Omental fat pad (tissue), 4 donors: ENCODE measurements at places on chromosomes 6 and 20.

GRCh38 chr6:145561095-145562072 lies 173.9 kb downstream of the EPM2A start:
- DNase-seq = no peak

DNA sequence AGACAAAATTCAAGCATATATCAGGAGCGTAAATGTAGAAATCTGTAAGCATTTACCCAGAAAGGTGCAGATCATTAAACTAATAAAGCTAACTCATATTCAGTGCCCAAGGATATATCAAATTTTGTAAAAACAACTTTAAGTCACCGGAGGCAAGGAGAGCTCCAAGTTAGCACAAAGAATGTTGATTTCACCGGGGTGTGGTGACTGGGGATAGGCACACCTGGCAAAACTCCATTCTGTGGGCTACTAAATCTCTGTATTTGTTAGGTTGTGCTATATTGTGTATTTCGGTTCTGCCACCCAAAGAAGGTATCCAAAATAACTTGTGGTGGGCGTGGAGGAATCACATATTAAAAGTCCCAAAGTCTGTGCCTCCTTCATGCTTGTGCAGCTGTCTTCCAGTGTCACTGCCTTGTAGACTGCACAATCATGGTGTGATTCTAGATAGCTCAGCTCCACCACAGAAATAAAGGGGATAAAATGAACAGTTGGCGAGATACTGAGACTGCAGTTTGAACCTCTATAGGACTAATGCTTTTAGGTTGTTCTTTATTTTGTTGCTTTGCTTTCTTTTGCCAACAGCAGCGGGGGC lies 111.6 kb downstream of the GMDS start:
- no peak for DNase-seq

GRCh38 chr6:32954986-32955802 lies 2.3 kb upstream of the HLA-DMA start:
- DNase-seq = no peak

DNA sequence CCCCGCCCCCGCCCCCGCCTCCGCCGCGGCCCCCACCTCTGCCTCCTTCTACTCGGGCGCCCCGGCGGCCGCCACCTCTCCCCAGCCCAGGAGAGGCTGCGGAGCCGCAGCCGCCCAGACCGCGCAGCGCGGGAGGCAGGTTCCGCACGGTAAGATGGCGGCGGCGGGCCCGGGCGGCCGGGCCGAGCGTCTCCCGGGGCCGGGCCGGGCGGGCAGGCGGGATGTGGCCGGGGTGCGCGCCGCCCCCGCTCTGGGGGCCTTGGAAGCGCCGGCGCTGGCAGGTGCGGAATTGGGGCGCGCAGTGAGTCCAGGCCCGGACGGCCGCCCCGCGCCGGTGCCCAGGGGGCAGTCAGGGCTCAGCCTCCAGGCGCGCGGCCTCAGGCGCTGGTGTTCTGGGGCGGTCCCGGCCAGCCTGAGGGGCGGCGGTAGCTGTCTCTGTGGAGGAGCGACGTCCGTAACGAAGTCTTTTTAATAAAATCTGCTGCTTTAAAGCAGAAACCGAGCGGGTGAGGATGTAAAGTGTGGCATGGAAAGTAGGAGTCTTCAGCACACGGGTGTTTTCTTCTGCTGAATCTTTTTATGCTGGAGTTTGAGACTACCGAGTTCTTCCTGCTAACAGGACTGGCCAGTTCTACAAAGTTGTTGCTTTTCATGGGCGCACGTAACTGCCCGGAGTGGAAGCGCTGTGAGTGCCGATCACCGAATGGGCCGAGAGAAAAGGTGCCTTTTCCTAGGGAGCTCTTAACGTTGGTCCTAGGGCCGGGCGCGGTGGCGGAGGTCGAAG lies at the start of gene GID8:
GID8 (plus strand) TSS at position 43 of the 784 bp plus-strand sequence. CDS start 3,356 bp downstream, outside the sequence.
- DNase-seq = no peak

- DNase-seq = no peak
Measured at GRCh38 chr6:21213492-21213891, 380.1 kb upstream of the SOX4 start.

- no peak for DNase-seq
Measured at GRCh38 chr20:18395544-18395943, 71.3 kb downstream of the DZANK1 start.

DNA sequence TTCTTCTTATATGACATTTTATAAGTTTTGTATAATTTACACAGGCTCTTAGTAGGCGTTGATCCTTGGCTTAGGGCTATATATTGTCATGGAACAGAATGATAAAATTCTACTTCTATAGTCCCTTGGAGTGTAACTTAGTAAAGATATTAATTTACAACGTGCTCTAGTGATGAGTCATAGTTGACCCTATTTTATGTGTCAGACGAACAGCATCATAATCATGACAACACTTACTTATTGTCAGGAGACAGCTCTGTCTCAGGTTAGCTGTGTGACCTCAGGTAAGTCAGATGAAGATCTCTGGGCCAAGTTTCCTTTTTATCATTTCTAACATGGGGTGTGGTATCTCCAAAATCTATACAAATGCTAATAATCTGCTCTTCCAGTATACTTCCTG lies 473.5 kb downstream of the UTRN start:
- no peak for DNase-seq

GRCh38 chr6:153852481-153852880 lies 186.6 kb upstream of the OPRM1 start:
- no peak for DNase-seq

DNA sequence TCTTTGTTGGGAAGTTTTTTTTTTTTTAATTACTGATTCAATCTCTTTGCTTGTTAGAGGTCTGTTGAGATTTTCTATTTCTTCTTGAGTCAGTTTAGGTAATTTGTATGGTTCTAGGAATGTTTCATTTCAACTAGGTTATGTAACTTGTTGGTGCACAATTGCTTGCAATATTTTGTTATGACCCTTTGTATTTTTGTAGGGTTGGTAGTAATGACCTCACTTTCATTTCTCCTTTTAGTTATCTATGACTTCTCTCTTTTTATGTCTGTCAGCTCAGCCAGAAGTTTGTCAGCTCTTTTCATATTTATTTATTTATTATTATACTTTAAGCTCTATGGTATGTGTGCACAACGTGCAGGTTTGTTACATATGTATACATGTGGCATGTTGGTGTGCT lies 51.1 kb upstream of the SLC24A3 start:
- no peak for DNase-seq

DNA sequence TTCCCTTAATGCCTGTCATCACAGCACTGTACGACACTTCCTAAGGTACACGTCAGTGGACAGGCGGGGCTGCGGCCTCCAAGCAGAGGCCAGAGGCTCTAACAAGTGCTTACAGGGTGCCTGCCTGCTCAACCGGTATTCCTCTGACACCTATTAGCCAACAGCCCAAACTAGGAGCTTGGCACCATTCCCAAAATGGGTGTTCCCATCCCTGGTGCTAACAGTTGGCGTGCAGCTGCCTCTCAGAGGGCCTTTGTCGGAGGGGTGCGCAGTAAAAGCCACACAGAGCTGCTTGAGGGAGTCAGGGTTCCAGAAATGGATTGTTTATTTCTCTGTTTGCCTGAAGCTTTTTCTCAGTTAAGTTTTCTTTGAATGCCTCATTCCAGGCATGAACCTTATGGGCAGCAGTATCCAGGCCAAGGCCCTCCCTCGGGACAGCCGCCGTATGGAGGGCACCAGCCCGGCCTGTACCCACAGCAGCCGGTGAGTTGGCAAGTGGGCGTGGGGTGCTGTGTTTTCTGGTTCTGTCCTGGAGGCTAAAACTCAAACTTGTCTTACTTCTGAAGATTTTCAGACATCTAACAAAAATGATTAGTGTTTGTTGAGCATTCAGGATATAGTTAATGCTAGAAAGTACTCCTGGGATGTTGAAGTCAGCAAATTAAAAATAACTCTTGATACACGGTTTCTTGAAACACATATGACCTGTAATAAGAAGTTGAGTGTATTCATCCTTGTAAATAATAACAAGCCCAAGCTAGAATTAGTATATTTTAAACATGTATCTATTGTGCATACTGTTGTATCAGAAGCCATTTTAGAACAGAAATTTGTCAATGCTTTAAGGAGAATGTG lies 124.7 kb downstream of the TMEM242 start:
- DNase-seq = no peak

- no peak for DNase-seq
Measured at GRCh38 chr20:34175879-34176278, 63.8 kb upstream of the EIF2S2 start.

DNA sequence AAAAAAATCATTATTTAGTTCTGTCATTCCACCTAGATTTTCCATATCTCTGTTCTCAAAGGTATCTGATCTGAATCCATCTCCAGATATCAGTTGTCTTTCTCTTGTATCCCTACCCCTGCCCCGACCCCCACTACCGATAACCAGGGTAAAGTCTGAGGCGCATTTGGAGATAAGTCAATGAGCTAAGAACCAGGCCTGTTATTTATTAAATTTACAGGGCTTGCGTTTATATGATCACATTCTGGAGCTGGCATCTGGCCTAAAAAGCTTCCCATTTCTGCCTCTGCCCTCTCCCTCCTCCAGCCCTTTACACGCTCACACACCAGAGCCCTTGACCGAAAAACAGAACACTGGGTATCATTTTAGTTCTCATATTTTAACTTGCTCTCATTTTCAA lies 144.7 kb downstream of the ALDH8A1 start:
- no peak for DNase-seq

DNA sequence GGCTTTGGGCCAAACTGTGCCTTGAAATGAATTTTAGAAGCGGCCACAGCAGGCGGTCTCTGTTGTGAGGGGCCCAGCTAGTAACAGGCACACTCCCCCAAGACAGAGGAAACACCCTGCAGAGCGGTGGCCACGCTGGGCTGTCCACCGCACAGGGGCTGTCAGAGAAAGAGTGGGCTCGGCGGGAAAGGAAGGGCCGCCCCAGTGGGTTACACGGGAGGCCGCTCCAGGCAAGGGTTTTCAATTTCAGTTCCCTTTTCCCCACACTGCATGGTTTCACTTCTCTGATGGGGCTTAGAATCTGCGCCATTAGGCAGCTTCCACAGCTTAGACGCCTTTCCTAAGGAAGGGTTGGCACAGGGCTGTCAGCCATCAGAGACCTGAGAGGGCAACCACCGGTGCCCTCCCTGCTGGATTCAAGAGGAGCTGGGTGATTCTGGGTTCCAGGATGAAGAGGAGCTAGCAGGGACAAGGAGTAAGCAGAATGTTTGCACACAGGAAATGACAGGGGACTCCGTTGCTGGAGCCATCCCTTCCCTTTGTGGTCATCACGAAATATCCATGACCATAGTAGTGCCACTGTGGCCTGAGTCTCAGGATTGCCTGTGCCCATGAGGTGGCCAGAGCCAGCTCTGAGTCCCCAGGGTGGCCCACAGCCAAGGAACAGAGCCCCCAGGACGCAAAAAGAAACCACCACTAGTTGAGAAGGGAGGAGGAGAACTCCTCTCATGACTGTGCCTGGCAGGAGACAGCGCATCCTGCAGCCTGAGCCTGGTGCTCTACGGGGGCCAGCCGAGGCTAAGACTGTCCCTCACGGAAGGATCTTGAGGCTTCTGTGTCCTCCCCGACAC lies 282.7 kb downstream of the NRN1 start:
- DNase-seq = no peak

DNA sequence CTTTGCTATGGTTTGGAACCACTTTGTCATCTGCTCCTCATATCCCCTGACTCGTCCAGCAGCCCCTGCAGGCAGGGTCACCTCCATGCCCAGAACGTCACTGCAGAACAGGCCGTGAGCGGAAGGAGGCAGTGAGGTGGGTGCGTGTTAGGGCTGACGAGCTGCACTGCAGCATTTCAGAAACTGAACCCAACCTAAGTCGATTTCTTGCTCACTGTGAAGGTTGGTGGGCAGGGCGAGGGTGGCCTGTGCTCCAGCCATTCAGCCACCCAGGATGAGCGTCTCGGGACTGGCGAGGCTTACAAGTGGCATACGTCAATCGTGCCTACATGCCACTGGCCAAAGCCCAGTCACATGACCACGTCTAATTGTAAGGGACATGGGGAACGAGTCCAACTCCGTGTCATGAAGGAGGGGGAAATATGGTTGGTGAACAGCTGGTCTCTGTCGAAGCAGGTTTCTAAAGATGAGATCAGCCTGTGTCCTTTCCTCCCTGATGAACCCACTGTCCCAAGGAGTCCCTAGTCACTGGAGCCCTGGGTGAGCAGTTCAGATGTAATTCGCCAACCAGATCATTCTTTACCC lies 289.1 kb downstream of the TAF4 start:
- DNase-seq = no peak

- DNase-seq = no peak
Measured at GRCh38 chr6:116385459-116385802, 14.7 kb downstream of the DSE start.

GRCh38 chr20:19885594-19885938 lies 127.5 kb downstream of the RIN2 start:
- no peak for DNase-seq

DNA sequence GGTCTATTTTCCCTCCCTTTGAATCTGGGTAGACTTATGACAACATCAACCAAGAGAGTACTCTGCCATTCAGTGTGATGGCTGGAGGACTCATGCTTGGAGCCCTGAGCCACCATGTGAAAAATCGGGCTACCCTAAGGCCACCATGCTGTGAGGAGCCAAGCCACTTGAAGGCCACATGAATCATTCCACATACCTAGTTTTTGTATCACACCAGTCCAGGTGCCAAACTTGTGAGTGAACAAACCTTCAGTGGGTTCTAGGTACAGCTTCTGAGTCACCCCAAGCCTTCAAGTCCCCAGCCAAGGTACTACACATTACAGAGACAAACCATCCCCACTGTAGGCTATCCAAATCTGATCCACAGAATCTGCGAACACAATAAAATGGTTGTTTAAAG lies 37.4 kb upstream of the E2F3 start:
- no peak for DNase-seq

DNA sequence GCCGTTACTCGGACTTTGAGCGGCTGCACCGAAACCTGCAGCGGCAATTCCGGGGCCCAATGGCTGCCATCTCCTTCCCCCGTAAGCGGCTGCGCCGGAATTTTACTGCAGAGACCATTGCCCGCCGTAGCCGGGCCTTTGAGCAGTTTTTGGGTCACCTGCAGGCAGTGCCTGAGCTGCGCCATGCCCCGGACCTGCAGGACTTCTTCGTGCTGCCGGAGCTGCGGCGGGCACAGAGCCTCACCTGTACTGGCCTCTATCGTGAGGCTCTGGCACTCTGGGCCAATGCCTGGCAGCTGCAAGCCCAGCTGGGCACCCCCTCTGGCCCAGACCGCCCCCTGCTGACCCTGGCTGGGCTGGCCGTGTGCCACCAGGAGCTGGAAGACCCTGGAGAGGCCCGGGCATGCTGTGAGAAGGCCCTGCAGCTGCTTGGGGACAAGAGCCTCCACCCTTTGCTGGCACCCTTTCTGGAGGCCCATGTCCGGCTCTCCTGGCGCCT lies 7.2 kb downstream of the SNX21 start:
- no peak for DNase-seq

- no peak for DNase-seq
Measured at GRCh38 chr6:132959639-132960326, 145.4 kb downstream of the RPS12 start.

- DNase-seq = no peak
Measured at GRCh38 chr6:140979642-140980091, 1153.1 kb upstream of the GJE1 start.
